ENCODE measurements at places on chromosomes 16 and 17.

DNA sequence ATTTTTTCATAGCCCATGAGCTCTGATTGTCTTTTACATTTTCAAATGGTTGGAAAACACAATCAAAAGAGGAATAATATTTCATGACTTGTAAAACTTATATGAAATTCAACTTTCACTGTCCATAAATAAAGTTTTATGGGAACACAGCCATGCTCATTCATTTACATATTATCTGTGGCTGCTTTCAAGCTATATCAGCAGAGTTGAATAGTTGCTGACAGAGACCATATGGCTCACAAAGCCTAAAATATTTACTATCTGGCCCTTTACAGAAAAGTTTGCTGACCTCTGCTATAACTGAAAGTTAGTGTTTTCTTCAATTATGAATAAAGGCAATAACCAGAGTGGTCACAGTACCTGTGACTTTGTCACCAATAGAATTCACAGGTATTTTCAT, 128.2 kb upstream of the GNAO1 start:
- DNase-seq: no peak

DNA sequence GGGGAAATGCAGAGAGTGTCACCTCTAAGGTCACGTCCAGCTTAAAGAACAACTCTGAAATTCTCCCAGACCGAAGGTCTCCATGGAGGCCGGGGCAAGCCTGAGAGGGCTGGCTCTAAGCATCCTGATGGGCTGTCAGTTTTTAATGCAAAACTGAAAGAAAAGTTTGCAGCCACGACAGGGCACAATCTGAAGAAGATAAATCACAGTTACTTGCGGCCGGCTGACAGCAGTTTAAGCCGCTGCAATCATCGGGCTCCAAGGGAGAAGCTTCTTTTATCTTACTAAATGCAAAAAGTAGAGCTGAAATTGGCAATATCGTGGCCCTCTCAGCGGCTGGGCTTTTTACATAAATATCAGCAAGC, 168.8 kb downstream of the CYLD start:
- DNase-seq: no peak

- no peak for DNase-seq
Measured at GRCh38 chr17:31882571-31882970, 18.9 kb downstream of the UTP6 start.

GRCh38 chr17:79667121-79667715, 56.4 kb upstream of the RBFOX3 start:
- DNase-seq: no peak

DNA sequence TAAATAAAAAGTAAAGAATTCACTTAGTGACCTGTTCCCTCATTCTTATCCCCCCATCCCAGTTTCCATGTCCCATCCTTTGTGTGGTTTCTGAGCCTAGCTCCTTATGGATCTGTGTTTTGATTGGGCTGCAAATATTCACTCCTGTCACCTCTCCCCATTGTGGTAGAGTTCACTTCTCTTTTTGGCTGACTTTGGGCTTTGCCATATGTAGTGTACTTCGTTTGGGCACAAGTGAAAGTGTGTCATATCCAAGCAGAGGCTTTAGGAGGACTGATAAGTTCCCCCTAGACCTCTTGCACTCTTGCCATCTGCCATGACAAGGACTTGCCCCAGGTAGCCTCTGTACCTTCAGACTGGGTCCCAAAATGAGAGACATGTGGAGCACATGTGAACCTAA, 13.0 kb upstream of the DHRS7B start:
- DNase-seq: no peak

- no peak for DNase-seq
Measured at GRCh38 chr16:55466209-55466608, 12.8 kb upstream of the MMP2 start.

GRCh38 chr16:65153365-65154105, 31.7 kb upstream of the CDH11 start:
- DNase-seq: no peak

- DNase-seq: no peak
Measured at GRCh38 chr16:76676356-76676755, 399.2 kb downstream of the CNTNAP4 start.
